ENCODE measurements at places on chromosomes 2 and 18.

DNA sequence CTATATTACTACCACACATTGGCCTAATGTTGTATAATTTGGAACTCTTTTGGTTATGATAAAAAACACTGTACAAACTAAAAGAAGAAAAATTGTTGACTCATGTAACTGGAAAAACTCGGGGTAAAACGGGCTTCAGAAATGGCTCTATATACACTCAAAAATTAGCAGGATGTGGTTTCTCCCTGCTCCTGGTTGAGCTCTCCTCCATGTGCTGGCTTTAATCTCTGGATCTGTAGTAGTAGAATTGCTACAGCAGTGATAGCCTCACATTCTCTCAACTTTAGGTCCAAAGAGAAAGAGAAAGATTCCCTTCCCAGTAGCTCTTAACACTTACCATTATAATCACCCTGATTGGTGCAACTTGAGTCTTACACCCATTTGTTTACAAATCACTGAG is 274.9 kb upstream of the GALNT5 start:
- DNase-seq = no peak

DNA sequence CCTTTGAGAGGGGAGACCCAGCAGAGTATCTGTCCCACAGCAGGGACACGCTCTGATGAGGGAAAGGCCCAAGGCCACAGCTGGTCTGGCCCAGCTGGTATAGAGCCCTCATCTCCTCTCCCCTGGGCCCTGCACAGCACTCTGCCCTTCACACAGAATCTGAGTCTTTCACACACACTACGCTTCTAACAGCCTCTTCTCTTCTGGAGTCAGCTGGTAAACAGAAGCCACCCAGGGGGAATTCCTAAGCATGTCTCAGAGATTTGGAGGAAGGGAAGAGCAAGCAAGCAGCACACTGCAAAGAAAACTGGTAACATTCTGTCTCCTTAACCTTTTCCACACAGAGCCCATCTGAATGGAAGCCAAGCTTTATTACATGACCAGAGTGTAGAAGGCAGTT is 121.1 kb upstream of the ACAA2 start:
- no peak for DNase-seq

- no peak for DNase-seq
Measured at GRCh38 chr2:60359569-60359968, 193.9 kb downstream of the BCL11A start.

GRCh38 chr2:216916956-216917650 is 57.2 kb upstream of the TNP1 start:
- no peak for DNase-seq

- no peak for DNase-seq
Measured at GRCh38 chr2:143875295-143876233, 644.4 kb downstream of the ZEB2 start.

GRCh38 chr18:58396144-58396543 is 232.7 kb downstream of the ALPK2 start:
- no peak for DNase-seq

- no peak for DNase-seq
Measured at GRCh38 chr2:190986221-190986953, 27.6 kb downstream of the STAT1 start.

DNA sequence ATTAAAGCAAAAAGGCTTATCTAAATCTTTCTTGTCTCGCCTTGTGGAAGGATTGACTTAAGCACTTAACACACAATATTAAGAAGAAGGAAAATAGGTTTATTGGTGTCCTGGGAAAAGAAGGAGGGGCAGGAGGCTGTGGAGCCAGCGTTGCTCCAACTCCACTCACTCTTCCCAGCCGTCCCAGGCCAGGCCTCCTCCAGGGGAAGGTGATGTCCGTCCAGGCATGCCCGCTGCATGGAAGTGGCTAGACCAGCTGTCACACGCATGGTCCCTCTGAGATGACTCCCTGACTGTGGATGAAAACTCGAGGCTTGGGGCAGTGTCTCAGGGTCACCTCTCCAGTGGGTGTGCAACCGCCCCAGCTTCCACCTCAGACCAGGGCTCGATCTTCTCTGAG is 281.1 kb downstream of the GALR1 start:
- no peak for DNase-seq

DNA sequence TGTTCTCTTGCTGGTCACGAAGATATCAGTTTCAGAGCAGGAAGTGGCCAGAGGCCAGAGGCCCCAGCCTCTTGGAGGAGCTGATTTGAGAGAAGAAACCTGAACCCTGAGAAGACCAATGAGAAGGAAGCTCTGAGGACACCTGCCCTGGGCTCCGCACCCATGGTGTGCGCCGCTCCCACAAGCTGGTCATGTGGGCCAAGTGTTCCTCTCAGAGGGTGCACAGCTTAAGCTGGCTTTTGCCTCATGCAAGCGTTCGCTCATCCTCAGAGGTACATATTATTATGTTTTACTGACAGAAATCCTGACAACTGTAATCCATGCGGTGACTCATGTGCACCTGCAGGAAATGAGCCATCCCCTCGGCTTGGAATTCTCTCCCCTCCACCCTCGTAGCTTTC is 316.1 kb upstream of the MYT1L start:
- DNase-seq = no peak

GRCh38 chr2:120110062-120110362 is 97.1 kb downstream of the EPB41L5 start:
- no peak for DNase-seq

DNA sequence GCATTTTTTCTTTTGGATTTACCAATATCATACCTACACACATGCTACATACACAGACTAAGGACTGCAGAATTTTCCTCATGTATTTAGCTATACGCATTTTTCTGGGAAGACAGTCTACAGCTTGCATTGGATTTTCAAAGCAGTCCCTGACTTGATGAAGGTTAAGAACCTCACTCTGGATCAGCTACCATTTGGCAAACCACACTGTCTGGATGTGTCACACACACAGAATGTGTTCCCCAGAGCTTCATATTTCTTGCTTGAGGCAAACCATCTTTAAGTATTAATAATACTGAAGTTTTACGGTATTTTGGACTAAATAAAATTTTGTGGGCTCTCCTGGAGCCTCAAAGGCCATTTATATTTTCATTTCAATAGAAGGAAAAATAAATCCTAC is 102.3 kb downstream of the TCF4 start:
- no peak for DNase-seq

GRCh38 chr2:231318954-231319353 is 76.6 kb upstream of the B3GNT7 start:
- DNase-seq = no peak

DNA sequence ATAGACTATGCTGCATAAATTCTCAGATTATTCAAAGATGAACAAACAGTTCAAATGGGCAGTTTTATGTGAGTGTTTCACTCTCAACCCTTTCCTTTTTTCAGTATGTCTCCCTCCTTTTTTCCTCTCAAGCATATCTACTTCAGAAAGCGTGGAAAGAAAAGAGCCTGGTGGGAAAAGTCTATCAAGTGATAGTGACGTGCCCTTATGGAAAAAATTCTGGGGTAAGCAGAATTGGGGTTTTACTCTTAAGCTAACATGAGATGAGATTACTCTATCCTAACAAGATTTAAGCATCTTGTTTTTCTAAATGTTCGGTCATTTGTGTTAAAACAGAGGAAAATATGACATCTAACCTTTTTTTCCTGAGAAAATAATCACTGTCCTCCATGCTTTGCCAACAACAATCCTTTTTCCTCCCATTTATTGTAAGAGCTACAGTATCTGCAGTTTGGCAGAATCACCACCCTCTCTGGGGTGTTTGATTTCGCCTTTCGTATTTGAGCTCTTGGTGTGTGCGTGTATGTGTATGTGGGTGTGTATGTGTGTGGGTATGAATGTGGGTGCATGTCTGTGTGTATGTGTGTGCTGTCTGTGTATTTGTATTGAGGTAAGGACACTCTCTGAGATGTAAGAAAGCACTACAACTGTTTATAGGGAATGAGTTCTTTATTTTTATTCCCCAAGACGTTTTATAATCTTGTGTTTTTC is 143.9 kb upstream of the L3MBTL4 start:
- DNase-seq = no peak

- no peak for DNase-seq
Measured at GRCh38 chr2:26706093-26706492, 13.6 kb downstream of the KCNK3 start.

GRCh38 chr2:28801726-28802125 is 8.9 kb upstream of the SPDYA start:
- DNase-seq = no peak

DNA sequence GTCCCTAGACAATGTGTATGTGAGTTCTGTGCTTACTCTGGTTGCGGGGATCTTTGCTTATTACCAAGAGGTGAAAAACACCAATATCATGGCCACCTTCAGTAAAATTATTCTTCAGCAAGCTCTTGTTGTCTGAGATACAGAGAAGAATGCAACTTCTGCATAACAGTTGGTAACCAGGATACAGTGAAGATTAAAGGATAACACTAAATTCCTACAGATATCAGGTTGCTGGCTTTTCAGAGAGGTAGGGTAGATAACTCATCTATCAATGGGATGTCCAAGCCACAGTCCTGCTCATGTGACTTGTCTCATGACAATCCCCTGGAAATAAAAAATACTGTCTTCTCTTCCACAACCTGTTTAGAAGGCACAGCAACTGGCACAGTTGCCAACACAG is 308.5 kb downstream of the TNS1 start:
- DNase-seq = no peak

GRCh38 chr2:234963773-234964615 is 12.2 kb downstream of the SH3BP4 start:
- DNase-seq = no peak

DNA sequence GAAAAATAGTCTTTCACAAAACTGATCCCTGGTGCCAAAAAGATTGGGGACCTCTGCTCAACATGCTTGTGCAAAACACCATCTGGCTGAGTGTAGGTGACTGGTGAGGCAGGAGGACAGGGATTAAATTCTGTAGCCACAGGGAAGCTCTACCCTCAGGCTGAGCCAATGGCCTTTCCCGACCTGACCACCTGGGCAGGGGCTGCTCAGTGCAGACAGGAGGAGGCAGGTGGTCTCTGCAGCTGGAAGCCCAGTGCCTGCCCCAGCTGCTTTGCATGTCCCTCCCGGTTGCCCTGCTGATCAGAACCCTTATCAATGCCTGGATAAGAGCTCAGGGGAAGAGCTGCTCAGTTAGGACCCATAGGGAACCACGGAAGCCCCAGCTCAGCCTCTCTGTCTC is 235.3 kb downstream of the ANKRD36 start:
- no peak for DNase-seq

GRCh38 chr2:222982909-222983265 is 69.1 kb upstream of the KCNE4 start:
- DNase-seq = no peak

DNA sequence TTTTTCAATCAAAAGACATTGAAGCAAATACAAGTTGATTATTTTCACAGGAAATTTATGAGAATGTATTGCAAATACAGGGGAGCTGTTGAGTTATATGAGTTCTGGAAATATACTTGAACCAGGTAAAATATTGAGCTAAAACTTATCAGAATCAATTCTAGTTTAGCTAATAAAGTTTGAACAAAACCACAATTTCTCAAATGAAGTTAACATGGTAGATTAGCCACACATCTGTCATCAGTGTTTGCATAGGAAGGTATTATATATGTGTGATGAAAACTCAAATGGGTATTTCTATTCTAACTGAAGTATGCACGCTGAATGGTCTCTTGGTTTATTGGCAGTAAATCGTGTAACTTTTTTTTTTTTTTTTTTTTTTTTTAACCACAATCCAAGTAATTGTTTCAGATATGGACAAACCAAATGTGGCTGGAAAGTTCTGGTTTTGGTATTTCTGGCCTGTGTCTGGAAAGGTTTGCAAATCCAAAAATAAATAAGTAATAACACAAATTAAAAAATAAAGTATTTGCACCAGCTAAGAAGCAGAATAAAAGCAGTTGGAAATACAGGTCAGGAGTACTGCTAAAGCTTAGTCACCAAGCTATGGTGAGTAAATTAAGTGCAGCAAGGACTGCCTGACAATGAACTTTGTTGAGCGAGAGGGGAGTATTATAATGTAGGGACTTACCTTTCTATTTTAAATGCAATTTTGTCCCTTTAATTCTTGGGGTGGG is 479.1 kb upstream of the FANCL start:
- DNase-seq = no peak

- peak; percentile 11 for DNase-seq
Measured at GRCh38 chr2:96103187-96103601, 13.2 kb downstream of the ADRA2B start.

DNA sequence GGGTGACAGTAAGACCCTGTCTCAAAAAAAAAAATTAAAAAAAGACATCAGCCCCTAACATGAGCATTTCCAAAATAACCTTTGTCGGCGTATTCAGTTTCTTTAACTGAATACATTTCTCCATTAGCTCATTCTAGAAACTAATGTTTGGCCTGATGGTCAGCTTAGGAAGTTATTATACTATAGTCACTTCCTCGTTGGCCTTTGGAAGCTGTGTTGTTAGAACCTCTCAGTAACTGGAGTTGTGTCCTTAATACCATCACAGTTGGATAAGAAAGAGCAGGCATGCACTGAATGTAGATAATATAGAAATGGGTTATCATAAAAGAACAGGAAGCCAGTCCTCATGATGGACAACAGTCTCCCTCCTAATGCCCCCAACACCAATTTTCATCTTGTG is 112.8 kb downstream of the ANTXR1 start:
- no peak for DNase-seq

DNA sequence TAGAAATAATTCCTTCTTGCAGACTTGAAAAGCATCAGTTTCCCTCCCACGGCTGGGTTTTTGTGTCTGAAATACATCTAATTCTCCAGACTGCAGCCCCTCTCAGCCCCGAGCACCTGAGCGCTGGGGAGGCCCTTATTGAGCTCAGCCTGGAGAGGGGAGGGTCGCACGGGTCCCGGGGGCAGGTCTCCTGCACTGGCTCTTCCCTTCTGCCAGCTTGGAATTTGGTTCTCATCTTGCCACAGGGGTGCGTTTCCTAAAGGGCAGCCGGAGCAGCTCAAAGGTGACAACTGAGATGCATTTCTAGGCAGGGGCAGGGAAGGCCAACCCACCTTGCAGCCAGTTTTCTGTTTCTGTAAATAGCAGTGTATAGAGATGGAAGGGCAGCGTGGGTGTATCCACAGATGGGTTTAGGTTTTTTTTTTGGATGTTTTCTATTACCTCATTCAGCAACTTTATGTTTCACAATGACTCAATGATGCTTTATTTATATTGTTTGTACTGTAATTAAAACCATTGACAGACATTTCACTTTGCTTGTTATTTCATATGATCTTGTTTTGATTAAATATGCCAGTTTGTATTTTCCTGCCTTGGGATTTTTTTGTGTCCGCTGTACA is 37.0 kb downstream of the GBX2 start:
- DNase-seq = no peak

DNA sequence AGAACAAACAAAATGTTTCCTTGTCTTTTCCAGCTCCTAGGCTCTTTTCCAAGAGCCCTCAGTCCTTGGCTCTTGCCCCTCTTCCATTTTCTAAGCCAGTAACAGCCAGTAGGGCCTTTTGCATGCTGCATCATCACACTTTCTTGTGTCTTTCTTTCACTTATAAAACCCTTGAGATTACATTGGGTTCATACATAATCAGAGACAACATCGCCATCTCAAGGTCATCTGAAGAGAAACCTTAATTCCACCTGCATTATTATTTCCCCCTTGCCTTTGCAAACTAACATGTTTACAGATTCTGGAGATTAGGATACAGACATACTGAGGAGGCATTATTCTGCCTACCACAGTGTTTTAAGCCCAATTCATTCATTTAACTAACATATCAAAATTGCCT is 697.3 kb downstream of the TRIB2 start:
- no peak for DNase-seq

GRCh38 chr2:10312437-10312957 is 9.8 kb downstream of the HPCAL1 start:
- DNase-seq = no peak

Data from tibial artery (tissue), 4 donors.